Activated naive CD8-positive, alpha-beta T cell treated with anti-CD3 and anti-CD28 coated beads, Interleukin-2, amount 10 ng/mL, durations not matched to agents 7 days and 5 days (primary cell): ENCODE measurements at places on chromosomes 7 and 10. TPM values are rescaled to one million over a fixed set of nuclear protein-coding genes. Genes with fewer than 3 reads are reported as not detected.

Gene PKD2L1
- total RNA-seq = not detected

Gene FAM241B
- total RNA-seq = 11.7 TPM

Gene PDK4
- total RNA-seq = 1.2 TPM

Gene IFIT1B
- total RNA-seq = not detected

Gene KNDC1
- total RNA-seq = 0.40 TPM

DNA sequence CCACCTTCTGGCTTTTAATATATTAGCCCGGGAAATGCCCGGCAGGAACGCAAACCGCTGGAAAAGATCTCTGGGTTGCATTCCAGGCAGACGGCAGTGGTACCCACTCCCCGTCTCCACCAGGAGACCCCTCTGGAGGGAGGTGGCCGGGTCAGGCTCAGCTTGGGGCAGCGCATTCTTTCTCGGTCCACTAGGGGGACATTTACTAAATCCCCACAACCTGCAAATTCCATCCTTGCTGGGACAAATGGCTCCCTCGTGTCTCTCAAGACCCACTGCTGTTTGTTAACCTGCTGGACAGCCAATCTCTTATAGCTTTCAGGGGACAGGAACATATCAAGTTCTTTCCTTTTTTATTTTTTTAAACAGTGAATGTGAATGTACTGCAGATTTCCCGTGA lies 45.8 kb upstream of the CARD11 start:
- DNase-seq = no peak
- peaks cover 4% of the 10 kb centered on the region for H3K27me3 ChIP-seq
- no peaks in the 10 kb centered on the region for H3K36me3 ChIP-seq
- peaks cover 35% of the 10 kb centered on the region for H3K4me1 ChIP-seq
- no peak overlapping the region for H3K4me3 ChIP-seq

- peak overlapping the region; percentile 97 for H3K27ac ChIP-seq
- H3K36me3 ChIP-seq = peaks cover 4% of the 10 kb centered on the region
- H3K4me3 ChIP-seq = peak overlapping the region; percentile 92
- H3K4me1 ChIP-seq = peaks cover 24% of the 10 kb centered on the region
- no peak for DNase-seq
Observed at GRCh38 chr10:110918269-110918642, 724 bp downstream of the BBIP1 start.

- H3K27me3 ChIP-seq = no peaks in the 10 kb centered on the region
- DNase-seq = peak; percentile 31
- H3K4me1 ChIP-seq = peaks cover 30% of the 10 kb centered on the region
- peaks cover 9% of the 10 kb centered on the region for H3K36me3 ChIP-seq
- peak overlapping the region; percentile 95 for H3K27ac ChIP-seq
- H3K4me3 ChIP-seq = peak overlapping the region; percentile 89
Observed at GRCh38 chr10:87818505-87819288, 671 bp upstream of the ATAD1 start.

- H3K27ac ChIP-seq = no peak overlapping the region
- peaks cover 14% of the 10 kb centered on the region for H3K4me1 ChIP-seq
- DNase-seq = no peak
- H3K36me3 ChIP-seq = no peaks in the 10 kb centered on the region
Observed at GRCh38 chr7:44195889-44196288, 4.9 kb upstream of the YKT6 start.

DNA sequence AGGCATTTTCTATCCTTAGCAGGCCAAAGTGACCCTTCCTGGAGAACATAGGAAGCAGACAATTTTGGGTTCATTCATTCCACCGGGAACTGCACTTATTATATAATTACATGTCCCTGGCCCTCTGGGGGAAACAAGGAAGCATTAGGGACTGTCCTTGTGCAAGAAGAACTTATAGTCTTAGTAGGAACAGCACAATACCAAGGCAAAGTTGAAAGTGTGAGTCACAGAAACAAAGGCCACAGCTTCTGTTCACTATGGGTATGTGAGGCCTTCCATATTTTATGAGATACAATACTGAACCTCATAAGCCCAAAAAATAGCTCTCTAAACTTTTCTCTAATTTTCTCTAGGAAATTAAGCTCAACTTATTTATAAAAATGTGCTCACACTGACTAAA lies 18.4 kb upstream of the AKR1B10 start:
- H3K4me1 ChIP-seq = no peaks in the 10 kb centered on the region
- no peaks in the 10 kb centered on the region for H3K36me3 ChIP-seq
- no peak overlapping the region for H3K27ac ChIP-seq
- DNase-seq = no peak
- no peak overlapping the region for H3K4me3 ChIP-seq
- H3K27me3 ChIP-seq = no peaks in the 10 kb centered on the region

DNA sequence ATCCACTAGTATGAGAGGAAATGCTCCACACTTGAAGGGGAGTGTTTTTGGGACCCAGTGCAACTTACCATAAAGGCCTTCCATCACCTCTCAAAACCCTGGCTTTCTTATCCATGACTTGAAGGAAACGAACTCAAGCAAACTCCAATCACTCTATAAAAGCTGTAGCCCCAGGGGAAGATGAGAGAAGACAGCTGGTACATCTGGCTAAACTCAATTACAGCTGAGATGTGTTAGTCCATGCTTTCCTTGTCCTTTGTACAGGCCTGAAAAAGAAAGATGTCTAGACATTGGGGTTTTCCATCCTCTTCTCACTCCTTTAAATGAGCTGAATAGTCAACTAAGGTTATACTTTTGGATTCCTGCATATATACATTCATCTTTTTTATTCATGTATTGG lies 89.5 kb upstream of the ANKRD30A start:
- H3K4me3 ChIP-seq = no peak overlapping the region
- no peaks in the 10 kb centered on the region for H3K27me3 ChIP-seq
- no peaks in the 10 kb centered on the region for H3K4me1 ChIP-seq
- DNase-seq = no peak

- H3K4me1 ChIP-seq = no peaks in the 10 kb centered on the region
- H3K36me3 ChIP-seq = no peaks in the 10 kb centered on the region
- no peak overlapping the region for H3K4me3 ChIP-seq
- no peak for DNase-seq
Observed at GRCh38 chr7:119969054-119969453, 303.9 kb upstream of the KCND2 start.

- H3K27me3 ChIP-seq = peaks cover 2% of the 10 kb centered on the region
- H3K4me3 ChIP-seq = no peak overlapping the region
- H3K27ac ChIP-seq = no peak overlapping the region
- no peaks in the 10 kb centered on the region for H3K4me1 ChIP-seq
- no peaks in the 10 kb centered on the region for H3K36me3 ChIP-seq
Observed at GRCh38 chr10:128365156-128365725, 239.0 kb upstream of the MKI67 start.

DNA sequence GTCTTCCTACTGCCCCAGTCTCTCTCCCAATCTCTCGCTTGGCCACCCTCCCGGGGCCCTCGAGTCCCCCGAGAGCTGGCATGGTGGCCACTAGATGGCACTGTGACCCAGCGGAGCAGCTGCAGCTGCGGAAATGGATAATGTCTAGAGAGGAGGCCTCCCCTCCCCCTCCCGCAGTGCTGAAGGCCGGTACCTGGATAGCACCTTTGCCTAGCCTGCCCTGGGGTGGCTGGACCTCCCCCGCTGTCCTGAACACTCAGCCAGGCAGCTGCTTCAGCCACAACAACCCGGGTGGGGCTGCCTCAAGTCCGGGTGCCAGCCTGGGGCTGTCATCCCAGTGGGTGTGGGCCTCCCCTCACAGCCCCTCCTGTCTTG lies 65.2 kb downstream of the GOLGA7B start:
- peaks cover 2% of the 10 kb centered on the region for H3K27me3 ChIP-seq
- no peak overlapping the region for H3K4me3 ChIP-seq
- H3K4me1 ChIP-seq = peaks cover 2% of the 10 kb centered on the region
- H3K27ac ChIP-seq = no peak overlapping the region
- no peaks in the 10 kb centered on the region for H3K36me3 ChIP-seq

DNA sequence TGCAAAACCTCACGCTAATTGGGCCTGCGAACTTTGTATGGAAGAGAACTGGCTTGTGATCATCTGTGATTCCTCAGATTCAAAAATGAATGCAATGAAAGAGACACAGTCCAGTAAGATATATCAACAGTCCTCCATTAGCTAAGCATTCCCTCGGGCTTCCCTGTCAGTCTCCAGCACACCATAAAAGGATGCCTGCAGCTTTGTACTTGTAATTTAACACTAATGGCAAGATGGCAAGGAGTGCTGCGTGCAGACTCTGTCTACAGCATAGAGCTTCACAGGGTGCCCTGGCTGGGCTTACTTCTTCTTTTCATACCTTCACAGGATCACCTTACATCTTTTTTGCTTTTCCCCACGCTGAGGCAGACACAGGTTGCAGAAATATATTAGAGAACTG lies 200.0 kb downstream of the GFRA1 start:
- H3K27ac ChIP-seq = no peak overlapping the region
- no peak overlapping the region for H3K4me3 ChIP-seq
- no peaks in the 10 kb centered on the region for H3K27me3 ChIP-seq
- no peaks in the 10 kb centered on the region for H3K36me3 ChIP-seq

DNA sequence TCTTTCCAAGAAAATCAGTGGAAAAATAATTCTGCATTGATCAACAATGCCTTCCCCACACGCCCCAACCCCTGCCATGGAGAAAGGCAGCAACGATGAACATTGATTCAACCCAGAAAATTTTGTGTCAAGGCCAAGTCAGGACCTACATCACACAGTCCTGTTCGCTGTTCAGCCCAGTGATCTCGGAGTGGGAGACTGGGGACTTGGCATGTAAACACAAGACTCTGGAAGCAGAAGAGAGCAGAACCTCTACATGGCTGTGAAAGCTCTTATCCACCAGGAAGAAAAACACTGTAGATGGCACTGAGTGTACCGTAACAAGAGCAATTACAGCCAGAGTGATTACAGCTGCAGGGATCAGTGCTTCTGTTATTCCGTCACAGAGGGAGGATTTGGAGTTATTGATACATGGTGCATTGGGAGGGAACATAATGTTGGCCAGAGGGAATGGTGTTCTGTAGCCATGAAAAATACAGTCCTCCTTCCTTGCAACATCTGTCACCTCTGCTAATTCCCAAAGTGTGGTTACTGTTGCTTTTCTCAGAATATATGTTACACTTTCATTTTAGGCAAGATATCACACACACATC lies 136.6 kb downstream of the IQUB start:
- H3K36me3 ChIP-seq = no peaks in the 10 kb centered on the region
- no peaks in the 10 kb centered on the region for H3K4me1 ChIP-seq
- H3K27ac ChIP-seq = no peak overlapping the region
- no peak for DNase-seq
- no peaks in the 10 kb centered on the region for H3K27me3 ChIP-seq

DNA sequence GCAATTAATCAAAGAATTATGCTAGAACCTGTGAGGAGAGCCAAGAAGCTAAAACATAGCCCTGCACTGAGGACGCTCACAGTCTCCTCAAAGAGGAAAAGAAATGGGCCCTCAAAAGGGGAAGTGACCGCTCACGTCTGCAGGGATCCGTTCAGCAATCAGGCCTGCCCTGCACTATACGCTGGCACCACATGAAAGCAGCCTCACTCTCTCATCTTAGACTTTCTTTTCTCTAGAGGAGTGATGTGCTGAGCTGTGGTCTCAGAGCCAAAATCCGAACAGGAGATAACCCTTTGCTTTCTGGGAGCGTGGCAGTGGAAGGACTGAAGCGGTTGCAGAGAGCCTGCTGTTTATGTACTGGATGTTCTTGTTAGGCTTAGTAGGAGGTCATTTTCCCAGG lies 6.3 kb upstream of the IL2RA start:
- H3K36me3 ChIP-seq = peaks cover 3% of the 10 kb centered on the region
- no peak for DNase-seq
- no peaks in the 10 kb centered on the region for H3K27me3 ChIP-seq

DNA sequence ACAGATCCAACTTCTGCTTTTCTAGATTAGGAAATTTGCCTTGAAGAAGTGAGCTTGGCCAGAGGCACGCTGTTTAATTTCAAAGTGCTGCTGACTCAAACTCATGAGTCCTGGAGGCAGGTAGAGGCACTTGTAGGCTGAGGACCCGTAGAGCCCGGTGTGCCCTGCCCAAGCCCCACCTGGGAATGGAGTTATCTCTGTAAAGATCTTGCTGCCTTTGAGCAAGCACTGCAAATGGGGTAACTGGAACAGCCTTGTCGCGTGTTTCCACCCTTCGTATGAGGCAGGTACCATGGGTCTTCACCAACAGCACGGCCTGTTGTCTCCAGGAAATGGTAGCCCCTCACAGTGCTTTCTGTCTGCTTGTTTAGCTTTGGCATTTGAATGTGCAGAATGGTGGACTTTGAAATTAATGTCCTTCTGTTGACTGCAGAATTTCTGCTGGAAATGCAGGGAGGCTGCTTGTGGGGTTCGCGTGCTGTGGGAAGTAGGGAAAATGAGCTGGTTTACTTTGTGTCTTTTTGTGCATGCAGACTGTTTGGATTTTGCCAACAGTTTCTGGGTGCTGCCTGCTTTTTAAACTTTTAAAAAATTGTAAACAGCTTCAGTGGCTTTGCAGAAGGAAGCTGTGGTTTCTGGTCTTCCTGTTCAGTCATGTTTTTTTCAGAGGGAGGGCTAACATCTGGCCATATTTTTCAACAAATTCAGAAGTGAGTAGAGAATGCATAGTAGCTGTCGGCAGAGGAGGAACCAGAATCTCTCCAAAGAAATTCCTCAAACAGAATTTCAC lies 27.2 kb downstream of the CCM2 start:
- H3K4me1 ChIP-seq = peaks cover 54% of the 10 kb centered on the region
- H3K27ac ChIP-seq = peak overlapping the region; percentile 86
- DNase-seq = peak; percentile 56
- no peaks in the 10 kb centered on the region for H3K27me3 ChIP-seq
- peak overlapping the region; percentile 86 for H3K4me3 ChIP-seq

DNA sequence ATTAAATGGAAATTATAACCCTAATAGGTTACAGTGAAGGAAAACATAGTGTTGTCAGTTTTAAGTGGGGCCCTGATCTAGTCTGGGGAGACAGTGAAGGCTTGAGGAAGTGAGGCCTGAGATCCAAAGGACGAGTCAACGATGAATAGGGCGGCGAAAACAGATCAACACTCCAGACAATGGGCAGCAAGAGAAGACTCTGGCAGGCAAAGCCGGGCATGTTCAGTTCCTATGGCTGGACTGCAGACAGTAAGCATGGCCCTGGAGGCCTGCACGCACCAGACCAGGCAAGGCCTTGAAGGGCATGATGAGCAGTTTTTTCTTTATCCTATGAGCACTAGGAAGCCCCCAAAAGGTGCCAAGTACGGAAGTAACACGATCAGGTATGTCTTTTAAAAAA lies 127.8 kb downstream of the RNF216 start:
- no peak overlapping the region for H3K27ac ChIP-seq
- no peak for DNase-seq
- H3K36me3 ChIP-seq = peaks cover 9% of the 10 kb centered on the region
- H3K27me3 ChIP-seq = no peaks in the 10 kb centered on the region
- H3K4me3 ChIP-seq = no peak overlapping the region
- peaks cover 5% of the 10 kb centered on the region for H3K4me1 ChIP-seq
